ENCODE measurements at places on chromosomes 3 and 15.
A peak's percentile ranks its signal among the peaks of the same experiment; 100 is the strongest.

- no peak for DNase-seq
Measured at GRCh38 chr15:71781965-71782265, 28.4 kb upstream of the NR2E3 start.

DNA sequence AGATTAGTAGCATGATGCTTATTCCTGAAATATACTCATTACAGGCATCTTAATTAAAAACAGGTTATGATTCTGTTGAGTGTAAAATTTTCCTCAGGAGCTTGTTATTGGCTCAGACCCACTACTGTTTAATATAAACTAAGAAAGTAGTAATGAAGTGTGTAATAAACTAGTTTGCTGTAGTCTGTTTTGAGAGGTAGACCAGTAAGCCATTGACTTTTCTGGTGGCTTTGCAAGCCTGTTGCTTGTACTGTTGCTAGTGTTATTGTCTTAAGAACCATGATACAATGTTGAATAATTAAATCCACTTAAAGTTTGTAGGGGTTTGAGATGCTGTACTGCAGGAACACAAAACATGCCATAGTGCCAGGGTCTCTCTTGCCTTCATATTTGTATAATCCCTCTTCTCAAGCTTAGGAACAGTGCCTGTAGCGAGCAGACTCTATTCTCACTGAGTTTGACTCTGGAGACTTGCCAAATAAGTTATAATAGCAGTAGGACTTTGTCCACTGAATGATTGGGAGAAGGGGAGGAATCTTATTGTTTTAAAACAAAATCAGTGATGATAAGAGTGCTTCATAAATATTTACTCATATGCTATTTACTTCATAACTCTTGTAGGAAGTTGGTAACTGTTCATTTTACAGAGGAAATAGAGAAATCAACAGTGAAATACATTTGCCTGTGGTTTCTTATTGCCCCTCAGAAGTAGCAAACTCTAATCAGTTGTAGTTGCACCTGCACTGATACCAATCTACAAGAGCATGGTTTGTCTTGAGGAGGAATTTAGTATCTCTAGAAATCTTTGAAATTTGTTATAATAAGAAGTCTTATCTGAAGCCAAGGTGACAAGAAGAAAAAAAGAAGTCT lies 13.4 kb downstream of the TCF12 start:
- DNase-seq, result no peak

DNA sequence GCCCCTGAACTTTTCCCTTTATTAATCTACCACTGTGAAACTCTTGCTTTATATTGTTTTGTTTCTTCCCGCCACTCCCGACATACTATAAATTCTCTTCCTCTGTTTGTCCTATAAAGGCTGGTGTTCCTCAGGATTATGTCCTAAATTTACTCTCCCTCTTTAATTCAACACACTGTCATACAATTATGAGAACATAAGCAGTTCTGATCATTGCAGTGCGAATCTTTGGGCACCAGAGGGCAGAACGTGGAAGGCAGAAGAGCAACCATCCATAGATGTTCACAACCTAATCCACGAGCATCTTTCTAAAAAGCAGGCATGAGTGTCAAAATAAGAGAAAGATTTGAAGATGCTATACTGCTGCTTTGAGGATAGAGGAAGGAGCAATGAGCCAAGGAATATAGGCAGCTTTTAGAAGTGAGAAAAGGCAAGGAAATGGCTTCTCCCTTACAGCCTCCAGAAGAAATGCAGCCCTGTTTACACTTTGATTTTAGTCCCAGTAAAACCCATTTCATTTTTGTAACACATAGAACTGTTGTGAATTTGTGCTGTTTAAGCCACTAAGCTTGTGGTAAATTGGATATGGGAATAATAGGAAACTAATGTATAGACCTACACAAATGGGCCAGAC lies 179.4 kb downstream of the GBE1 start:
- DNase-seq, result peak; percentile 47

DNA sequence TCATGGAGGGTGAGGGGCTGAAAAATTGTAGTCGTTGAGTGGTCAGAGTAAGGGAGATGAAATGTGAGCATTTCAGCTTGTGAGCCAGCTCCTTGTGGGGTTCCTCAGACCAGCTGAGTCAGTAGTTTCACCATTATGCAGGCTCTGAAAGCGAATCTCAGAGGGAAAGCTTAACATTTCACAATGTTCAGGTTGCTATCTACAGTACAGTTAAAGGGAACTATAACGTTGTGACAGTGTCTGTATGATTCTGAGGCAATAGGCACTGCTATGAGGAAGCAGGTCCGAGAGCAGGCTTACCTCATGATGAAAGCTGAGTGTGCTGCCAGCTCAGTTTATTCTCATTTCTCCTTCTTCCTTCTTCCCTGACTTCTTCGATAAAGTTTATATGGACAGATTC lies 469.6 kb downstream of the EDEM1 start:
- DNase-seq, result no peak

DNA sequence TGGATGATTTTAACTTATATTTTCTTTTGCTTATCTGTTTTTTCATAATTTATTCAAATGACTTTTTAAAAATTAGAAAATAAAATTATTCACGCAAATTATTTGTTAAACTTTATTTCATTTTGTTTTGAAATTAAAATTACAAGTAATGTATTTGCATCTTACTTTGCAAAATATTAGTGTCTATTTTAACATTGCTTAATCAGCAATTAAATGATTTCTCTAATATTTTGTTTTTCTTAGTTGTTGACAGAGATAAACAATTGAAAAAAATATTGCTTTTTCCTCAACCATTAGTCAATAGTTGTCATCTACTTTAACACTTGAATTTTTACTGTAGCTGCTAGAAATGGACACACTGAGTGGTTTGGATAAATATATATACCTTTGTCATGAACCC lies 32.8 kb upstream of the PYDC2 start:
- DNase-seq, result no peak

- no peak for DNase-seq
Measured at GRCh38 chr3:68088216-68088615, 433.8 kb upstream of the SUCLG2 start.

- no peak for DNase-seq
Measured at GRCh38 chr15:99070208-99070607, 34.7 kb upstream of the SYNM start.

DNA sequence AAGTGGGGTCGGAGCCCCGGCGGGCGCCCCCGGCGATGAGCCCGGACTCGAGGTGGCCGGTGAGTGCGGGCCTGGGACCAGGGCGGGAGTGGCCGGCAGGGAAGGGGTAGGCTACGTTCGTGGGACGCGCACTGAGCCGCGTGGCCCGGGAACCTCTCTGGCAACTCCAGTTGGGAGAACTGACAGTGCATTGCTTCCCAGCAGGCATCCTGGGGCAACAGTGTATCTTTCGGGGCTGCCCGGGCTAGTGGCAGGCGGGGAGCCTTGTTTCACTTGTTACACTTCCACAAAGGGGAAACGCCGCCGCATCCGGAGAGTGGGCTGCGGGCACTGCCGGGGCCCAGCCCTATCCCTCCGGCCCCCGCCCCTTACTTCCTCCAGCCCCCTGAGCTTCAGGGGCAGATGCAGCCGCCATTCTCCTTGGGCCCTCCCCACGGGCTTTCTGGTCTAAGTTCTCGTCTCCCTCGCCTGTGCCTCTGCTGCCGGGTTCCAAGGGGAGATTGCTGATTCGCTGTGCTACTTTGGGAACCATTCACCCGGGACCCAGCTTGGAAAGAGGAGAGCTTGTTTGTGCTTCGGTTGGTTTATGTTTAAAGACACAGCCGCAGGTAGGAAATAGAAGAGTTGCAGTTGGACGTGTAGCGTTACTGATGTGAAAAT lies 675 bp downstream of the BRPF1 start:
- DNase-seq, result no peak

GRCh38 chr3:106685745-106686144 lies 691.5 kb upstream of the CCDC54 start:
- no peak for DNase-seq

- DNase-seq, result no peak
Measured at GRCh38 chr3:63386568-63386967, 108.5 kb downstream of the SYNPR start.

DNA sequence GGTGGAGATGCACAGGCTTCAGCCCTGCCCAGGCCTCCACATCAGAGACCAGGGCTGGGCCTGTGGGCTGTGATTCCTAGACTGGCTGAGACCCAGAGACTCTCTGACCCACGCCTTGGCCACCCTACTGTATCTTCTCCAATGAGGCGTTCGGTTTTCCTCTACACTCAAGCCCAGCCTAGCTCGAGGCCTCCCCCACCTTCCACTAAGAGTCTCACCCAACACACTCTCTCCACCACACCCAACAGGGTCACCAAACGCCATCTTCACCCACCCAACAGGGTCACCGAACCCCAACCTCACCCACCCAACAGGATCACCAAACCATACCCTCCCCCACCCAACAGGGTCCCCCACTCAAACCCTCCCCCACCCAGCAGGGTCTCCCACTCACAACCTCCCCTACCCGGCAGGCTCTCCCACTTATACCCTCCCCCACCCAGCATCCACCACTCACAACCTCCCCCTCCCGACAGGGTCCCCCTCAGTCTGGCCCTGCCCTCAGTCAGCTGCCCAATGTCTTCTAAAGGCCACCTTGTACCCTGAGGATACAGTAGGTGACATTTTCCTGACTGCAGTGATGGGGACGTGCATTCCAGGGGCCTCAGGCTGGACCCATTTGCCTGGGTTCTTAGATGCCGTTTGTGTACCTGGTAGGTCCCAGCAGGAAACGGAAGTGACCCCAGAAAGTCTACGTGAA lies 20.4 kb downstream of the CFAP100 start:
- no peak for DNase-seq

DNA sequence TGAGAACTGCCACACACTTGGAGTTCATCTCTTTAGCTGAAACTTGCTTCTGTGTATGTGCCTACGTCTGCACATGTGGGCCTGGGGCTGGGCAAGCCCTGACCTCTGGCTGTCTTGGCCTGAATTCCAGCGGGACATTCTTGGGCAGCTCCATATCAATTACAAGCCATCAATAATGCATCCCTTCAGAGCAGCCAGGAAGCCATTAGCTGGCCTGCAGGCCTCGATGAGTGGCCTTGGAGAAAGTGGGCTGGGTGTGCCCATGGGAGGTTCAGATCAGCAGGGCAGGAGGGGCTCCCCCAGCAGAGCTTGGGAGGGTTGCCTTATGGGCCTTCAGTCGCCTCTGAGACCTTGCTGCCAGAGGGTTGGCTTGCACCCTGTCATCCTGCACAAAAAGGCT lies 124.1 kb downstream of the ETFA start:
- no peak for DNase-seq

DNA sequence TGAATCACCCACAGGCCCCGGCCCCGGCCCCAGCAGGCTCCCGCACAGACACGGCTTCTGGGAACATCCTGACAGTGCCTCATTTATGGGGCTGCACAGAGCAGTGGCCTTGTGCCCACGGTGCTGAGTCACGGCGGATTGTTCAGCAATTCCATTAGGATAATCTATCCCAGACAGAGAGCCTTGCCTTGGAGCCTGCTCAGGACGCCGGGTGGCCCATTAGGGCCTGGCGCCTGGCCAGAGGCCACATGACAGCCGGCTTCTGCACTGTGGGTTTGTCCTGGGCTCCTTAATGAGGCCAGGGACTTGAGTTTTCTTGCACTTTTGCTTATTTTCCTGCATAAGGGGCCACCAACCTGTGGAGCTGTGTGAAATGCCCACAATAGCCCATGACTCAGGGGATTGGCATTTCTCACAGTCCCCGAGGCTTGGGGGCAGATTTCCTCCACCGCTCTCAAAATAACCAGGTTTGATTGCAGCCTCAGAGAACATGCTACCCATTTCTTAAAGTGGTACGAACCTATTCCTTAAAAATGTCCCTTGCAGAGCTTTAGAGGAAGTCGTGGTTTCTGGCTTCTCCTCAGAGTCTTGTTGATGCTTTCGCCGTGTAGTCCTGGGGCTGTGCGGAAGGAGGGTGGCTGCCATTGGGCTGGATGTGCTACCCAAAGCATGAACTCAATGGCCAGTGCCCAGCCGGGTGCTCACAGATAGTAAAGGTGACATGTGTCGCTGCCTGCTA lies 19.0 kb downstream of the SYNM start:
- DNase-seq, result peak; percentile 96

DNA sequence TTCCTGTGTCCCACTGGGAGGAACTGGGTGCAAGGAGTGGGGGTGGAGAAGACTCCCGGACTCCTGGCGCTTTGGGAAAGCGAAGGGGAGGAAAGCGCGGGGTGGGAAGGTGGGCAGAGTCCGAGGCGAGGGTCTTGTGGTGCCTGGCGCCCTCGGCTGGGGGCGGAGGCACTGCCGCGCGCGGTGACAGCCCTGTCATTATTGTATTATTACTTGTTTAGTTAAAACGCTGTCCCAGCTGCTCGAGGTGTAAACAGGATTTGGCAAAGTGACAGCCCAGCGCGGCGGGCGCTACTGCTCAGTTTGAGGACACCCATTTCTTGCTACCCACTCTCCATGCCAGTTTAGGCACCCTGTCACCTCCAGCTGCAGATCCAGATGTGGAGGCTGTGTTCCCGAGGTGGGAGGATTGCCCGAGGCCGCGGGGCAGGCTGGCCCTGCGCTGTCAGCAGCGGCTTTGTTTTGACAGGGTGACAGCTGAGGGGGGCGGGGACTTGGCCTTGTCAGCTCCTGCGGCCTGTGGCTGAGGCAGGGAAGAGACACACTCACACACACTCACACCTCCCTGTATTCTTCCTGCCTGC lies 1.0 kb downstream of the KAT2B start:
- DNase-seq, result peak; percentile 56

- DNase-seq, result peak; percentile 52
Measured at GRCh38 chr15:52136442-52136980, 23.9 kb upstream of the BCL2L10 start.

DNA sequence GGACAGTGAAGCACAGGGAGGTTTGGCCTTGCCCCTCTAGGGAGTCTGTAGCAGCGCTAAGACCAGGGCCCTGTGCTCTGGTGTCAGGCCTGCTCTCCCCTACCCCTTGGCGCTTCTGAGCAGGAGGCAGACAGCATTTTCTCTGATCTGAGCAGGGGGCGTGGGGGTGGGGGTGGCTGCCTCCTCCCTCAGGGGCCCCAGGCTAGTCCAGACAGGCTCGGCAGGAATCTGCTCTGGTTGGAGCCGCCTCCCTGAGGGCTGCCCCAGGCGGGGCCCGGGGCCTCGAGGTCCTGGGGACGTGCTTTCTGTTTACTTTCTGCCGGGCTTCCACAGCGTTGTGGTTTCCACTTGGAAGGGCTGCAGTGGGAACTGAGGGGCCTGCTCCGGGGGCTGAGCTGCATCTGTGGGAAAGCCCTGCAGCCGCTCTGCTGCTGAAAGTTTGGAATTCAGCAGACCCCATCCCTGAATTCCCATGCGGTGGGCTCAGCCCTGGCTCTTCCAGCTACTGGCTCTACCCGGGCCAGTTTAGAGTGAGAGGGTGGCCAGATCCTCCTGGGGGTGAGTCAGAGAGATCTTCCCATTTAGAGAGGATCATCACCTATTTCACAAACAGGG lies 105.4 kb downstream of the LINGO1 start:
- peak; percentile 79 for DNase-seq

Data from IMR-90 (cell line).